ENCODE measurements at places on chromosomes 7 and 10. TPM values are rescaled to one million over a fixed set of nuclear protein-coding genes. Genes with fewer than 3 reads are reported as not detected.

DNA sequence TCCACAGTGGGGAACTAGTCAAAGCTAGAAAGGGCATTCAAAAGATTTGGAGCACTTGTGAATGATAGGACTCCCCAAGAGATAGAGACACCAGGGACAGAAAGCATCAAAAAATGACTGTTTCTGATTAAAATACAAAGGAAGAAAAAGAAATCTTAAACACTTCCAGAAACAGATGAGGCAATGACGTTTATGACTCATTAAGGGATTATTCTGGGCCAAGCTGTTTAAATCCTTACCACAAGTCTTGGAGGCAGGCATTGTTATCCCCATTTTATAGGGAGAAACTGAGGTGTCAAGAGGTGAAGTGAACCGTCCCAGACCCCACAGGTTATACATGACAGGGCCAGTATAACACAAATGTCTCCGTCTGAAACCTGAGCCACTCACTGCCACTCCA, 68.3 kb upstream of the AMPH start:
- DNase-seq, result no peak

- DNase-seq, result no peak
Measured at GRCh38 chr10:125886914-125887512, 5.9 kb upstream of the DHX32 start.

CTBP2 gene
- 59.0 TPM for total RNA-seq

KDM7A gene
- total RNA-seq, result 4.5 TPM

DNA sequence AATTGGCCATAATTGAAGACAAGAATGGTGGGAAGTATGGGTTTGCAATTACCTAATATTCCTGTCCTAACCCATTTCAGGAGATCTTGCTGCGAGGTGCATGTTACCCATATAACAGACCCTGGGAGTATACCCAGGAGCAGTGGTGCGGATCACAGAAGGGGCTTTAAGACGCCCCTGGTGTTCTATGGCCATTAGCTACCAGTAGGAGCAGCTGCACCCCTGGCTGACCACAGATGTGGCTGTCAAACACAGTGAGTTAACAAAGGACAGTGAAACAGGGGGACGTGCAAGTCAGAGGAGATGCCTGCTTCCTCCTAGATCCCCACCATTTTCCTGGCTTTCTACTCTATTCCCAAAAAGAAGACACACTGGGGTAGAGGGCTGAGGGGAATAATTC, 25.2 kb downstream of the AOC1 start:
- DNase-seq, result no peak

SSC4D gene
- total RNA-seq, result 2.2 TPM

LRRC18 gene
- not detected for total RNA-seq

IFIT3 gene
- total RNA-seq, result 26.4 TPM

SYT15B gene
- 1.6 TPM for total RNA-seq

- no peak for DNase-seq
Measured at GRCh38 chr10:64636461-64636860, 1115.3 kb downstream of the REEP3 start.

SNX8 gene
- total RNA-seq, result 26.3 TPM

Data from adrenal gland (tissue), 19 donors.